ENCODE measurements at places on chromosomes 1 and 21.

DNA sequence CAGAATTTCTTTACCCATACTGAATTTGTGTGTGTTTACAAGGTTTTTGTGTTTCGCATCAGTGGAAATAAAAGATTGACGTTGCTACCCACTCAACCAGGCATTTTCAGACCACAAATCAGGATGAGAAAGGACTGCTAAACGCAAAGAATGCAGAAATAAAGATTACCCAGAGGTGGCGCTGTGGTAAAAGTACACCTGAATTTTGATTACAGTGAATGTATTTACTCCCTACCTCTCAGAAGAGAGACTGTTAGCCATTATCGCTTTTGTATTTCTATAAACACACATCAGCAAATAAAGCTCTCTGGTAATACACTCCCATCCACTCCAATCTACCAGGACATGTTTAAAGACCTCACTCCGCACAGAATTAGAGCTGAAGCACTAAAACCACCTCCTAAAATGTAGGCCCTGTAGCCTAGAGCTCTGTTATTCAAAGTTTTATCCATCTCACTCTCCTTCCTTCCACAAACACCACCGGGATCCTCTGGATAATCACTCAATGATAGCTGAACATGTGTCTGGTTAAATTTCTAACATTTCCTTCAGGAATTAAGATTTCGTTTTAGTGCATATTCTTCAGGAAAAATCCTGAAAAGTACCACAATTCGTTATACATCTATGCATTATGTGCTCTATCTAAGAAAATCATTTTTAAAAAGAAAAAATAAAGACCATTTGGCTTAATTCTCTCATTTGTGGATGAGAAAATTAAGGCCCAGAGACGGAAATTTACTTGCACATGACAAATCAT is 2.5 kb upstream of the LMO4 start:
- DNase-seq, result peak; percentile 74

DNA sequence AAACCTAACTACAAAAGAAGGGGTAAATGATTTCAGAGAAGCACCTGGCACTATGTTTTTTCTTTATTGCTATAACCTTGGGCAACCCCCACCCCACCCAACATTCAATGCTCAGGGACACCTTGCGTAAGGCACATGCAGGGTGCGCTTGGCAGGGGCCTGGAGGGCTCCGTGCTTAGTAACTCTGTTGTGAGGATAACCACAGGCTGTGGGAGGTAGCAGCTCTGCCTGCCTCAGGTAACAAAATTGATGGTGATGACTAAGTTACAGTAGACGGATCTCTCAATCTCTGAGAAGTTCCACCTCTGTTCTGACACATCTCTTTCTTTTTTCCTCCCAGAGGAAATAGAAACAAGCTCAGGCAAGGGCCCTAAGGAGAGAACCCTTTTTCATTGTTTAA is 8.7 kb upstream of the CCN1 start:
- no peak for DNase-seq

GRCh38 chr1:1415751-1416150 is 5.3 kb downstream of the ANKRD65 start:
- DNase-seq, result no peak

DNA sequence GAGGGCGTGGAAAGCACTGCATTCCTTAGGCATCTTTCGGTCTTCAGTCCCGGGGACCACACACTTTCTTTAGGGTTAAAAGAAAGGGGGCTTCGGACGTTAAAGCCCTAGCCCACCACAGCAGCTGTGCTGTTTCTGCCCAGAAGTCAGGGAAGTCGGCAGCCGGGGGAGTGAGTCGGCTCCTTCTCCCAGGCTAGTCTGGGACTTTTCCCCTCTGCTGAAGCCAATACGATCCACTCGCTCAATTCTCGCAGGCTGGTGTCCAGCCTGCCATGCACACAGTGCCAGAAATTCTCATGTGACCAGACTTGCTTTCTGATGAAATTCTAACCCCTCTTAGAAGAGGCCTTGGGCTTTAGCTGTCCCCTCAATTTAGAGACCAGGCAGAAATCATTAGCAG is 67.7 kb downstream of the BCAR3 start:
- DNase-seq, result no peak

DNA sequence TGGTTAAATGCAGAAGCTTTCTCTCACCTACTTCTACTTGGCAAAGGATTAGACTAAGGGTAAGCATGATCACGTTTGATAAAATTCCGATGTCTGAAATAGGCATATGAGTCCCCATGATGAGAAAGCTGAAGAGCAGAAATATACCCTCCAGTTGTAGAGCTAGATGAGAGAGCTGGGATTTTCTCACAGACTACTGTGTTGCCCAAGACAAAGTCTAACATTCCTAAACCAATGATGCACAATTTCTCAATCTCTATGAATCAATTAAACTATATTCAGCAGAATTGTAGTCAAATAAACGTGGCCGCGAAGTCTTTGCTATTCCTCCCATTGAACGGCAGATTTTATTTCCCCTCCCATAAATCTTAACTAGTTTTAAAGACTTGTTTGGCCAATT is 699.2 kb downstream of the KCNT2 start:
- no peak for DNase-seq

GRCh38 chr1:193408782-193409293 is 222.4 kb upstream of the B3GALT2 start:
- no peak for DNase-seq

GRCh38 chr1:38848071-38848470 is 11.5 kb downstream of the RRAGC start:
- DNase-seq, result no peak

DNA sequence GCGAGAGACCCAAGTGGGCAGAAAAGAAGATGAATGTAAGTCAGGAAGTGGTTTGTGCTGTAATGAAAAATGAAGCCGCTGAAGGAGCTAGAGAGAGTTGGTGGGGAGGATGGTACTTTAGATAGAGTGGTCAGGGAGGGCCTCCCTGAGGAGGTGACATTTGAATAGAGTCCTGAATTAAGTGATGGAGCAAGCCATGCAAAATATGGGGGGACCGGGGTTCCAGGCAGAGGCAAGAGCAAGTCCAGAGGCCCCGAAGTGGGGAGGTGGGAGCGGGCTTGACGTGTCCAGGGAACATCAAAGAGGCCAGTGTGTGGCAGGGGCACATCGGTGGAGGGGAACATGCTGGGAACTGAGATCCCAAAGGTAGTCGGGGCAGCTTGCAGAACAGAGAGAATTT is 43.1 kb downstream of the OPRD1 start:
- no peak for DNase-seq

- no peak for DNase-seq
Observed at GRCh38 chr1:38239258-38239835, 192.8 kb upstream of the POU3F1 start.

DNA sequence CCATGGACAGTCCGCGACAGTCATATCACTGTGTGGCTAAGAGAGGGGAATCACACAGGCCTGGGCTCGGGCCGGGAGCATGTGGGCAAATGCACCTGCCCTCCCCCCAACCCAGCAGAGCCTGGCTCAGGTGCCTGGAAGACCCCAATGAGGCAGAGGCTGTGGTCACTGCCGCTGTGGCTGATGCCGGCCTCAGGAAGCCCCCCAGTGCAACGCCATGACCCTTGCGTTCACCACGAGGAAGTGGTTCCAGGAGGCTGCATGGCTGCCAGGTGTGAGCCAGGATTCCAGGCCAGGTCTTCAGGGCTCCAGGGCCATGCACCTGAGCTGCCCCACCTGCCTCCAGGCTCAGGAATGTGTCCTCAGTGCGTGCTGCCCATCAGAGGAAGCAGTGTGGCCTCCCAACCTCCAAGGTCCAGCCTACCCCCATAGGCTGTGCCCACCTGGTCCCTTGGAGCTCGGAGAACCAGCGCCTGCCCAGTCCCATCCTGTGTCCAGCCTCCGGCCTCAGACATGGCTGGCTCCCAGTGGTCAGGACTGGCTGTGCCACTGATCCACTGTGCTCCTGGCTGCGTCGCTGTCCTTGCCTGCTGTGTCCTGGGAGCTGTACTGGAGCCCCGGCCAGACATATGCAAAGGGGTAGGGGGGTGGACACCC is 8.0 kb downstream of the ARHGEF16 start:
- no peak for DNase-seq

- DNase-seq, result no peak
Observed at GRCh38 chr1:33762962-33763361, 100.9 kb upstream of the HMGB4 start.

DNA sequence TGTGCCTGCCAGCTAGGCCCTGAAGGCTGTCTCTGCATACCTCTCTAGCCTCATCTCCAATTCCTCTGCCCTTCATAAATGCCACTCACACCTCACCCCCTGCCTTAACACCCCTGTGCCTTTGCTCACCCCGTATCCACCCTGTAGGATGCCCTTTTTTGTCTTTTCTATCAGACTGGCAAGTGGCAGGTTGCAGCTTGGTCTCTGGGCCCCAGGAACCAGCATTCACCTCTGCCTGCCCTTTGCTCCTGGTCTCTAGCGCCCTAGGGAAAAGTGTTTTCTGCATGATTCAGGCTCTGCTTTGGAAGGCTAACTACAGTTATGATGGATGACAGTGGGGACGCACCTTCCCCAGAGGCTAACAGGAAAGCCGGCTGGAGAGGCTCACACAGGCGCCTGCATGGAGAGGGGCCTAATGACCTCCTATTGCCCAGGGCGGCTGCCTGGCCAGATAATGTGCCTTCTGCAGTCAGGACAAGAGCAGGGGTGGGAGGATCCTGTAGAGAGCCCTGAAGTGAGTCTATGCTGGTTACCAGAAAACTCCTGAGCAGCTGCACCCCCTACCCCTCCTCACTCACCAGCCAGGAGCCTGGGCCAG is 11.2 kb downstream of the KANK4 start:
- no peak for DNase-seq

DNA sequence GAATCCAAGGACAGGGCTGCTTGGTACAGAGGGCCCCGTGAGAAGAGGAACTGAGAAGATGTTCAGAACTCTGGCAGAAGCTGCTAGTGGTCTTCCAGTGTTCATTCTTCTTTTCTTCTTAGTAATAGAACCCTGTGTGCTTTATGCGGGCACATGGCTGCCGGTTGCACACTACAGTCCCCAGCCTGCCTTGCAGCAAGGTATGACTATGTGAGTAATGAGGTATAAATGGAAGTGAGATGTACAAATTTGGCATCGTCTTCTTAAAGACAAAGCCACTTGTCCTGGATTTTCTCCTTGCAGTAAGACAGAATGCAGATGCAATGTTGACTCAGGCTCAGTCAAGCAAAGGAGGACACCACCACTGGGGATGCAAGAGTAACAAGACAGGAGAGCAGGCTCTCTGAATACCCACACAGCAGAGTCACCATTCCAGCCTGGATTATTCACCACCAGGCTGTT is 15.0 kb upstream of the ATP1B1 start:
- no peak for DNase-seq

DNA sequence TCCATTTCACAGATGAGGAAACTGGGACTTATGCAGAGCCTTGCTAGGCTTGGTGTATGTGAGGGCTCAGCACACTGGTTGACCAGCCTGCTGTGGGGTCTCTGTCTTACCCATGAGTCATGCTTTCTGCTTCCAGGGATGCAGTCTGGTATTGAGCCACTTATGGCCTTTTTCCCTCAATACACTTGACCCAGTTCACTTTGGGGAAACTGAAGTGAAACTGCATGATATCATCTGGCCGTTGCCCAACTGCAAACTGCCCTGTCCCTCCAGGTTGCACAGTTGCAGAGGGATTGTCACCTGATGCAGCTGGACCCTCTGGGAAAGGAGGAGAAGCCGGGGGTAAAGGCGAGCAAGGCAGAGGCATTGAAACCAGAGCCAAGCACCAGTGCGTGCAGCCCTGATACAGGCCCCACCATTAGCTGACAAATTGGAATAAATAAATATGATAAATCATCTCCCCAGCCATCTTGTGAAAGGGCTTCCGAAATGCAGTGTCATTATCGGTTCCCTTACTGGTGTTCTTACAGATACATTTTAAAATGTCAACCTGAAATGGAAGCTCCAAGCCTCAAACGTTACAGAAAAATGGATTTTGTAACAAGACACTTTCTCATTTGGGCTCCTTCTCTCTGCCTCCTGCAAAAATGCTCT is 39.3 kb upstream of the DUSP10 start:
- no peak for DNase-seq

GRCh38 chr1:2466958-2467554 is 9.0 kb upstream of the PLCH2 start:
- DNase-seq, result no peak

GRCh38 chr1:209207126-209207700 is 376.3 kb upstream of the CAMK1G start:
- DNase-seq, result no peak

- DNase-seq, result no peak
Observed at GRCh38 chr21:34183331-34183928, 110.1 kb downstream of the MRPS6 start.

- no peak for DNase-seq
Observed at GRCh38 chr1:18290740-18291412, 183.3 kb downstream of the IGSF21 start.

- DNase-seq, result no peak
Observed at GRCh38 chr21:44304877-44305293, 5.0 kb downstream of the PFKL start.

DNA sequence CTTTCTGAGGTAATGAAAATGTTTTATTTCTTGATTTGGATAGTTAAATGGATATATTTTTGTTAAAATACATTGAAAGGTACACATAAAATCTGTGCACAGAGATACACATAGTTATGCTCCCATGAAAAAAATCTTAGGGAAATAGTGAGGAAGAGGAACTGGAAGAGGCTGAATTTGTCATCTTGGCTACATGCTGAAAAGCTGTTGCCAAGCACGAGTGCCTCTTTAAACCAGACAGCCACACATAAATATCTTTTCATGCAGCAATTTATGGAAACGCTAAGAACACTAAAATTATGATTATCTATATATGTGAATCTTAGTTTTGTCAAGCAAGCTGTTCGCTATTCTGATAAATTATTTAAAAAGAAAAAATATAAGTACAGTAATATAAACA is 12.8 kb upstream of the ADAR start:
- DNase-seq, result no peak

DNA sequence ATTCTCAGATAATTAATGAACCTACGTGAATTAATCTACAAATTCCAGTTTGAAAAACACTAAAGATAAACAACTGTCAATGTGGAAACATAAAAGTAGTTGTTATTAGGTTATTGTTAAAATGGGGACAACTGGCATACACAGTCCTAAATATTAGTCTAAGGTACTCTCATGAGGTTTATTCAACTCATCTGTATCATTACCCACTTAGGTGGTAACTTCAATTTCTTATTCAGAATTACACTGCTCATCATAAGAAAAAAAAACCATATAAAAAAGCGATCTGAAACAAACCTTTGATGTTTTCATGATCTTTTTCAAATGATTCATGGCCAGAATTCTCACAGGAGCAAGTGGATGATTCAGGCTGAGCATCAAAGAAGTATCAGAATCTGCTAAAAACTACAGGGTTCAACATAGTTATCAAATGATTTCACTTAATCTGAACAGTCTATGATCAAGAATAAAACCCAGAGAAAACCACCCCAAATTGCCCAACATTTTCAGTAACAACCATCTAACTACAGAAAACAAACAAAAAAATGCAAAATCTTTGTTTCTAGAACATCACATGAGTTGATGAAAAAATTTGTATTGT is 13.7 kb downstream of the HEATR1 start:
- DNase-seq, result no peak

GRCh38 chr21:42784896-42785451 is 94.4 kb downstream of the WDR4 start:
- no peak for DNase-seq

- DNase-seq, result no peak
Observed at GRCh38 chr1:84708031-84708430, 17.8 kb upstream of the SSX2IP start.

- no peak for DNase-seq
Observed at GRCh38 chr1:246526915-246527314, 19.8 kb upstream of the SMYD3 start.

GRCh38 chr21:36504067-36505058 is 24.4 kb upstream of the CLDN14 start:
- no peak for DNase-seq

- DNase-seq, result no peak
Observed at GRCh38 chr1:221418346-221418745, 323.5 kb downstream of the DUSP10 start.

Measured in NCI-H2081 treated with DMSO at 0.1 percent for 48 hours (cell line).